ENCODE measurements at places on chromosomes 2 and 18. TPM values are rescaled to one million over a fixed set of nuclear protein-coding genes. Genes with fewer than 3 reads are reported as not detected.
A peak's percentile ranks its signal among the peaks of the same experiment; 100 is the strongest.

ARHGEF4 gene
- 19.0 TPM for total RNA-seq

PTH2R gene
- total RNA-seq, result not detected

SPP2 gene
- not detected for total RNA-seq

FOXD4L1 gene
- total RNA-seq, result not detected

ITGB6 gene
- total RNA-seq, result 27.1 TPM

CRYGC gene
- total RNA-seq, result not detected

NT5C1B gene
- not detected for total RNA-seq

DNA sequence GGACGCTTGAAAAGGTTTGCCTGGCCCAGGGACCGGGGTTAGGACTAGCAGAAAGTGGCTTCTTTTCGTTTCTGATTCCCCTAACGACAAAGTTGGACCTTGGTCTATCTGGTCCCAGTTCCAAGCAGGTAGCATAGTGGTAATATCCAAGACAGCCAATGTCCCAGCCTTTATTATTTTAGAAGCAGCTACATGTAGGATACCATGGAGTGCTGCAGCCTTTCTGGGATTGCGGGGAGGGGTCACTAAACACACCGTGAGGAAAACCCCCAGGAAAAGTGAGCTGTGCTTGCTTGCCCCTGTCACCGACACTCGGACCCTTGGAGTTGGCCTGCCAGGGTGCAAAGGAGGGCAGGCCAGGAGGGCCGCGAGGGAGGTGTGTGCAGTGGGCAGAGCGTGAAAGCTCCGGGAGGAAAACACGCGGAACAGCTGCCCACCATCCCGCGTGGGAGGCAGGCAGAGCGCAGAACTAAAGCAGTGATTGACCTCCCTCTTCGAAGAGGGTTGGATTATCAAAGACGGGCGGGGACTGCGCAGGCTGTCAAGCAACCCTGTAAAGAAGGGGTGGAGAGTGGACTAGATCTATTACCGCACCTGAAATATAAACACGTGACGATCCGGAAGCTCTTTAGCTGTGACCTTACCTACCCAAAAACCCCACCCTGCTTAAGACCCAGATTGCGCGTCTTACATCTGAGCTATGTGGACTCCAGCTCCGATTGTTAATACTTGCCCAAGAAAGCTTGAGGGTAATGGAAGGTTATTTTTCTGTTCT is 624 bp upstream of the MAP4K3 start:
- peak; percentile 85 for DNase-seq

GRCh38 chr18:46055838-46056230 is 16.2 kb downstream of the PSTPIP2 start:
- no peak for DNase-seq

GRCh38 chr2:235951982-235952381 is 216.2 kb downstream of the GBX2 start:
- DNase-seq, result no peak

DNA sequence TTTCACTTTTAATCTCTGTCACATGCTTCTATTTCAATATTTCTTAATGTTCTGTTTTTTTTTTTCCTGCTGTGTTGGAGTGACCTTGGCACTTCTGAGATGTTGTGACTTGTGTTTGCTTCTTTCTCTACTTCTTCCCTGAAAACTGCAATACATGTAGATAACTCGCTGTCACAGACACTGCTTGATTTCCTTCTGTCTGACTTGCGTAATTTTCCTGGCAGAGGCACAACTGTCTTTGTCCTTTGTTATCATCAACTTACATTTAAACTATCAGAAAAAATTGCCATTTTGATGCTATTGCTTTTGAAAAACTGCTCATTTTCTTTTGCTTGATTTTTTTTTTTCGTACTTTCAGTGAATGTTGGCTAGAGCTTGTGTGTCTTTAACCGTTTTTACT is 69.0 kb downstream of the BABAM2 start:
- peak; percentile 51 for DNase-seq

DNA sequence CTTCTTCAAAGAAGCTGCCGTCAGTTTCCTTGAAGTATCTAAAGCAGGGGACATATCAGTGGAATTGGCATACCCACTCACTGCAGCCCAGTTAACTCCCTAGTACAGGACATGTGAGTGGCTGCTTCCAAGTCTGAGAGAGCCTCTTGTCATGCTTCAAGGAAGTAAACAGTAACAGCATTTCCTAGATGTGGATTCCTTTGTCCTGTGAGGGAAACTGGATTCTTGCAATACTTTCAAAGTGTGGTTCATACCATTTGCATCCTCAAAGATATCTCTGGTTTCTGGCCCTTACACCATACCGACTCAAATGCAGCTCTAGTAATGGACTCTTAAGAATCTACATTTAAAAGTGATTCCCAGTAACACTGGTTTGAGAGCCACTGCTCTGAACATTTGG is 87.2 kb downstream of the ESCO1 start:
- no peak for DNase-seq

DNA sequence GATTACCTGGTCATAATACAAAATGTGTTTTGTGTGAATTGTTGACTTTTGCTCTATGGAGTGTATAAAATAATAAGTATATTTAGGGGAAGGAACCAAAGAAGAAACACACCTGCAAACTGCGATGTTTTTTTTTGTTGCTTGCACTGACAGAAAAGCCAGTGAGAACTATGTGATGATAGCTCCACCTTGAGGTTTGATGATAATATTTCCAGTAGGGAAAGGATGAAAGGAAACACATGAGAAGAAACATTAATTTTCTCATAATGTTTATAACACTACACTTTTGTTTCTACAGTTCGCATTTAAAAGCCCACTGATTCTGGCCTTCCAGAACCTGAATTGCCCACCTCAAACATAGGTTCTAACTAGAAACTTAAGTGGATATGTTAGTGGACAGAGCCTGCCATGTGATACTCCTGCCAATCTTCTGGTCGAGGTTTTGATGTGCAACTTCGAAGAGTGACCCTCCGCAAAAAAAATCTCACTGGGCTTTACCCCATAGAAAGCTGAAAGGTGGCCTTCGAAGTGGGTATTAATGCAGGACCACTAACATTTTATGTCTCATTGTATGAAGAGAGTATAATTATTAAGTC is 476.4 kb upstream of the SPHKAP start:
- no peak for DNase-seq

DNA sequence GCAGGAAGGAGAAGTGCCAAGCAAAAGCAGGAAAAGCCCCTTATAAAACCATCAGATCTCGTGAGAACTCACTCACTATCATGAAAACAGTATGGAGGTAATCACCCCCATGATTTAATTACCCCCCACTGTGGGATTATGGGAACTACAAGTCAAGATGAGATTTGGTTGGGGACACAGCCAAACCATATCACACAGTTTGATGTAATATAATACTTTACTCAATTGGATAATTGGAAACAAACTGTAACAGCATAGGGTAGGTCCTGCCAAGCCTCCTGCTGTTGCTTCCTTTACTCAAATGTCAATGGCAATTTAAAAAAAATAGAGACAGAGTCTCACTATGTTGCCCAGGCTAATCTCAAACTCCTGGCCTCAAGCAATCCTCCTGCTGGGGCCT is 15.5 kb upstream of the METTL21A start:
- no peak for DNase-seq

- DNase-seq, result no peak
Observed at GRCh38 chr2:73084971-73085370, 13.5 kb upstream of the SFXN5 start.

- DNase-seq, result no peak
Observed at GRCh38 chr18:37567061-37567993, 1.7 kb upstream of the CELF4 start.

DNA sequence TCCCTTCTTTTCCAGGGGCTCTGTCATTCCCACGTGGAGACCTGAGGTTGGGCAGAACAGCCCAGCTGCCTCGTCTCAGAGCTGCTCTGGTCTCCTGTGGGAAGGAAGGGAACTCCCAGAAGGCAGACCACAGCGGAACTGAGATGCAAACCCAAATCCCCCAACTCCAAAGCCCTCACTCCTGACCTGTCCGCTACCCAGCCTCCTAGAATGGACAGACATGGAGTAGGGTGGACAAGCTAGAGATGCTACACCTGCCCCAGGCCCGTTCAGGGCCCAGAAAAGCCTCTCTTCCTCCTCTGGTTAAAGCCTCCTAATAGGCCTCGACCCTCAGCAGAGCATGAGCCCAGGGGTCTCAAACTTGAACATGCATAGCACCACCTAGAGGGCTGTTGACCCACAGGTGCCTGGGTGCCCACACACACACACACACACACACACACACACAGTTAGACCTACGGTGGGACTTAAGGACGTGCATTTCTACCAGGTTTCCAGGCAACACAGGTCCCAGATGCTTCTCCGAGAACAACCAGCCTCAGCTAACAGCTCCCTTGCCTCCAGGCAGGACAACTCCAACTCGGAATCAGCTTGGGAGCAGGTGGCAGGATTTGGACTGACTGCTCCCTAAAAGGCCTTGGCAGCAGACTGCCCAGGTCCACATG is 93.5 kb downstream of the TNS1 start:
- DNase-seq, result no peak

- DNase-seq, result no peak
Observed at GRCh38 chr2:102168026-102168771, 18.6 kb upstream of the IL1RL2 start.

DNA sequence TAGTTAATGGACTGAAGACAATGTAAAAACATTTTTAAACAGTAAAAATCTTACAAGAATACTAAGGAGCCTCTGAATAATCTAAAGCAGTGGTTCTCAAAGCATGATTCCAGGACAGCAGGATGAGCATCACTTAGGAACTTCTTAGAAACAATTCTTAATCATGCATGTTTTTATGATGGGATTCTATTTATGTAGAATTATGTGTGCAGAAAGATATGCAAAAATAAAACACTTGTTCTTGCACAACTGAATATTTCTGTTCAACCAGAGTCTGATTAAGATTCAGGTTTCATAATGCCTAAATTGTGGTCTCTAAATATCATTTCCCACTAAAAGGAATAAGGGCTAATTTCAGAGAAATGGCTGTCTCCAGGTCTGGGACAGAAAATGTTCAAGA is 69.2 kb upstream of the MTIF2 start:
- DNase-seq, result no peak

GRCh38 chr2:240635121-240635997 is 10.1 kb downstream of the GPR35 start:
- no peak for DNase-seq

DNA sequence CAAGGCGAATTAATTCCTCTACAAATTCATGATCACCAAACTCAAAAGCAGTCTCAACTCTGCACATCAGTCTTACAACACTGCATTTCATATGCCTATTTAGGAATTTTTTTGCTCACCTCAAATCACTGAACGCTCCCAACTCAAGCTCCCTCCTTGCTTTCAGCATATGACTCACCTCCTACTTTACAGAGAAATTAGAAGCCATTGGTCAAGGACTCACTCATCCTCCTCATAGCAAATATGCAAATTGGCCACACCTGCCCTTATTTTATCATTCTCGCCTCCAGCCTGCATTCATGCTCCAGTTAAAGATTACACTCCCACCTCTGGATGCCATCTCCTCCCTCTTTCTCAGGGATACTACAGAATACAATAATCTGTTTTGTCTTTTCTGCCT is 148.8 kb downstream of the MBD2 start:
- no peak for DNase-seq

DNA sequence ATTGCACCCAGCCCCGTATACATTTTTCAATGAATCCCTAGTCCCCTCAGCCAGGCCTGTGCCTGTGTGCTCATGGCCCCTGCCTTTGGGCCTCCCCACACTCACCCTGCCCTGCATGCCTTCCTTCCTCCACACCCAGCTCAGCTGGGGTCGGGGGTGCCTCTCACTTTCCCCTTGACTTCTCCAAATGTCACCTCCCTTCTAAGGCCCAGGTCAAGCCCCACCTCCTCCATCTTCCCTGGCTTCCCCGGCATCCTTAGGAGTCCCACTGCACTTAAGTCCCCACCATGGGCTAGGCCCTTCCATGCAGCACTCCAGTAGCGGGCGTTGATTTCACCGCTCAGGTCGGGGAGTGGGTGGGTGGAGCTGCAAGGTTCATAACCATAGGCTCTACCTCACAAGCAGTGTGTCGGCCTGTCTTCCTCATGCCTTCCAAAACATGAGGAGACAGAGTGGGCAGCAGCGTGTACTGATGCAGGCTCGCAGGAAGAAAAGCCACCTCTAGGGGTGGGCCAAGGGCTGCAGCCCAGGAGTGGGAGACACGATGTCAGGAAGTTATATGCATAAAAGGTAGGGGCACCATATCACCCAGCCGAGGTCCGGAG is 47.7 kb downstream of the DNMT3A start:
- peak; percentile 13 for DNase-seq

GRCh38 chr18:9924371-9924943 is 10.6 kb downstream of the VAPA start:
- DNase-seq, result no peak

- DNase-seq, result no peak
Observed at GRCh38 chr2:241730671-241731293, 3.6 kb upstream of the D2HGDH start.

- DNase-seq, result no peak
Observed at GRCh38 chr2:194077366-194077765, 1579.7 kb upstream of the SLC39A10 start.

DNA sequence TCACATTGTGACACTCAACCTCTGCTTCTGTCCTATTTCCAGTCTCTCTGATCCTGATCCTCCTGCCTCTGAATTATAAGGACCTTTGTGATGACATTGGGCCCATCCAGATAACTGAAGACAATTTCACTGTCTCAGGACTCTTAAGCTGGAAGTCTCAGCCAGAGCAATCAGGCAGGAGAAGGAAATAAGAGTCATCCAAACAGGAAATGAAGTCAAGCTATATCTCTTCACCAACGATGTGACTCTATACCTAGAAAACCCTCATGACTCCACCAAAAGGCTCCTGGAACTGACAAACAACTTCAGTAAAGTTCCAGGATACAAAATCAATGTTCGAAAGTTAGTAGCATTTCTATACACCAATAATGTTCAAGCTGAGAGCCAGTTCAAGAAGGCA is 29.3 kb upstream of the TWIST2 start:
- no peak for DNase-seq

GRCh38 chr2:133972786-133973185 is 281.1 kb upstream of the MGAT5 start:
- DNase-seq, result no peak

- no peak for DNase-seq
Observed at GRCh38 chr18:44410740-44411139, 269.9 kb upstream of the SETBP1 start.

DNA sequence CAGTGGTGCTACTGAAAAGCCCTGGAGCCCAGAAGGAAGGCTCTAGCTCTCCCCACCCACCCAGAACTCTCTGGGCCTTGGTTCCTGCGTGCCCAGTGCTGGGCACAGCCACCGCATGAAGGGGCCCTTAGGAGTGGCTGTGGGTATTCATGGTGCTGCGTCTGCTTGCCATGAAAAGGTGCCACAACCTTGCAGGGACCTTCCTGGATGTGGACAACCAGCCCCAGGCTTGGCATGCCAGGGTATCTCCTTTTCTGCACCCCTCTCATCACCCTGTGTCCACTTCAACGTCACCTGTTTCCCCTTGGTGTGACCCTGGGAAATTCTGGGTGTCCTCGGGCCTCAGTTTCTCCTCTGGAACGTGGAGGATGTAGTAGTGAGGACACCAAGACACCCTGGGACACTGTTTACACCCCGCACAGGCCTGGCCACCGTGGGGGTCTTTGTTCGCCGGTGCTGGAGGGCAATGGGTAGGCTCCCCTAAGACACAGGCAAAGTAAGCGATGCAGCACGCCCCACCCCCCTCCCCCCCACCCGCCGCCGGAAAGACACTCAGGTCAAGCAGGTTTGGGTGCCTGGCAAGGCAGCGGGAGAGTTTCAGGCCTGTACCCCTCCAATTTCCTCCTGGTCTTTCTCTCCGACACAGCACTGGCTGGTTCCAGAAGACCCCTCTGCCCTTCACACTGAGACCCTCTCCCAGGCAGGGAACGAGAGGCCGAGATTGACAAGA is 34.8 kb upstream of the TAF1B start:
- DNase-seq, result no peak

- no peak for DNase-seq
Observed at GRCh38 chr2:80670763-80671162, 366.2 kb upstream of the LRRTM1 start.

- peak; percentile 60 for DNase-seq
Observed at GRCh38 chr2:102106133-102106556, 36.4 kb upstream of the IL1R1 start.
